ENCODE measurements at places on chromosomes 6 and 20.

DNA sequence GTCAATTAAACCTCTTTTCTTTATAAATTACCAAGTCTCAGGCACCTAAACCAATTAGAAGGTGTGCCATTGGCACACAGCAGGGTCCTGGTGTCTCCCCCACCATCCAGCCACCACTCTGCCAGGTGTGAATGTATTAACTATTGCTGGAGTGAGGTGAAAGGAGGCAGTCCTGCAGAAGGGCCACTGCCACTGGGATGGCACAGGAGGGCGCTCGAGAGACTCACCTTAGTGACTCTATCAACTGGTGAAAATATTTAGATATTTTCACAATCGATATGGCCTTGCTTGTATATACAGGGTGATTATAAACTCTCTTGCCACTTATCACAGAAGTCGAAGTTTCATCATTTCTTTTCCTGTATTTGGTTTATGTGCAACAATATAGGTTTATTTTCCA is 145.6 kb upstream of the ESR1 start:
- no peak for DNase-seq

DNA sequence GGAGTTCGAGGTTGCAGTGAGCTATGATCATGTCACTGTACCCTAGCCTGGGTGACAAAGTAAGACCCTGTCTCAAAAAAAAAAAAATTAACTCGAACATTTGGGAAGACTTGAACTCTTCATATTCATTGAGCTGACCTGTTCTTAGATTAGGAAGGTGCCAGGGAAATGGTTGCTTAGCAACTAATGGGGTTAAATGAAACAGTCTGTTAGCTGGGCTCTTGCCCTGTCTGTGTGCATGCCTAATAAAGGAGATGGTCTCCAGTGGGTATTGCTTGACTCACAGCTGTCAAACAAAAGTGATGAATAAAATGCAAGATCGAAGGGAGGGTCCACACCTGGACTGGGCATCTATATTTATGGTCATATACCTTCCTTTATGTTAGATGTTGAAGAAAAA is 101.8 kb downstream of the KLHL32 start:
- no peak for DNase-seq

- DNase-seq = no peak
Measured at GRCh38 chr6:132167929-132168892, 217.0 kb upstream of the CCN2 start.

- no peak for DNase-seq
Measured at GRCh38 chr20:46315311-46315710, 7.0 kb upstream of the CDH22 start.

GRCh38 chr6:159788753-159789376 is 537 bp downstream of the TCP1 start:
- peak; percentile 34 for DNase-seq

- DNase-seq = no peak
Measured at GRCh38 chr6:52995913-52996645, 995 bp upstream of the GSTA4 start.

- no peak for DNase-seq
Measured at GRCh38 chr20:37188787-37189186, 9.4 kb upstream of the MROH8 start.

DNA sequence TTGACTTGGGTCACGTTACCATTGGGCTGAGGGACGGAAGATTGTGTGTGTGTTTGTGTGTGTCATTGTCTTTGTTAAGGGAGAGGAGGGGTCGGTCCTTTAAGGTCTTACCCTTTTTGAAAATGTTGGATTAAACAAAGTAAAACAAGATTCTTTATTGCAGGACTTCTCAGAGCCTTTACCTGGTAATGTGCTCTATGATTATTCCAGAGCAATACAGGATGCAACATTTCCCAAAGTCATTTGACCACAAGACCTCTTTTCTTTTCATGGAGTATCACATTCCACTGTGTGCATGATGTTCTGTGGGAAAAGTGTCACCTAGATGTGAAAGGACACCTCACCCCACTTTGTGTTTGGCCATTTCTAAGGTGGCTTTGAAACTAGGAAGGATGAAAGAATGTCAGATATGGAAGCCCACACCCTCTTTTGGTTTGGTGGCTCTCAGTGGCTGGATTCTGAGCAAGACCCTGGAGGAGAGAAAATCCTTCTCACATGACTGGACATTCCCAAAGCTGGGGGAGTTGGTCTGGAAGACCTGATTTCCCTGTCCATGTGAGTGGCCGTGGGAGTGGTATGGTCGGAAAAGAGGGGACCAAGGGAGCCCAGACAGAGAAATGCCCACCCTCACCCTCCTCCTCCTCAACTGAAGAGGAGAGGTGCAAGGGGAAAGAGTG is 18.2 kb upstream of the ZNF831 start:
- DNase-seq = no peak

DNA sequence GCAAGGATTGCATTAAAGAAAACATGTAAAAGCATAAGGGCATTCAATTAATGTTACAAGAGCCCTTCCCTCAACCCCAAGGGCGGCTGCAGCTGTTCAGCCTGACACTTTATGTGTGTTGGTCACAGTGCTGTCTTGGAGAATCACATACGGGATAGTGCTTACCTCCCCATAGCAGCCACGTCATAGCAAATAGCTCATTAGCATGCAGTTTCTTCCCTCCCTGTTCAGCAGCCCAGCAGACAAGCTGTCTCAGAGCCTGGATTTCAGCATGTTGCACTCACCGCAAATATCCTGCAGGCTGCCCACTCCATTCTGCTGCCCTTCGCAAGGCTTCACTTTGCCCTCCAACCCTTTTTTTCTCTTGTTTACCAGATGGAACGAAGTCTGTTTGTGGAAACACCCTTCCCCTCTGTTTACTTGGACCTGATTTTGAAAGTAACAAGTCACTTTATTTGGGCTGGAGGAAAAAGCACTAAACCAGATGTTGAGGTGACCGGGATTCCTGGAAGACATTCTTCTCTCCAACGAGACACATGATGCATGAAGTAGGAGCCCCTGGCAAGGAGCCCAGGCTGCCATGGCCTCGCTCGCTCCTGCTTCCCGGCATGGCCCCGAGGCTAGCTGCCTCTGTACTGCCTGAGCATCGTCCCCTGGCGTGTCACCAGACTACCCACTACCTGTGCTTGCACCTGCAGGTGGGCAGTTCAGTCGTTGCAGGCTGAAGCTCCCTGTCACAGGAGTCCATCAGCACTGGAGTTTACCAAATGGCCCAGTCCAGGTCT is 151.6 kb upstream of the GMDS start:
- no peak for DNase-seq

GRCh38 chr6:133591275-133591674 is 297.6 kb upstream of the TCF21 start:
- DNase-seq = no peak

GRCh38 chr20:49510562-49511122 is 28.2 kb upstream of the KCNB1 start:
- no peak for DNase-seq

- no peak for DNase-seq
Measured at GRCh38 chr6:36766399-36766945, 68.8 kb downstream of the RAB44 start.

DNA sequence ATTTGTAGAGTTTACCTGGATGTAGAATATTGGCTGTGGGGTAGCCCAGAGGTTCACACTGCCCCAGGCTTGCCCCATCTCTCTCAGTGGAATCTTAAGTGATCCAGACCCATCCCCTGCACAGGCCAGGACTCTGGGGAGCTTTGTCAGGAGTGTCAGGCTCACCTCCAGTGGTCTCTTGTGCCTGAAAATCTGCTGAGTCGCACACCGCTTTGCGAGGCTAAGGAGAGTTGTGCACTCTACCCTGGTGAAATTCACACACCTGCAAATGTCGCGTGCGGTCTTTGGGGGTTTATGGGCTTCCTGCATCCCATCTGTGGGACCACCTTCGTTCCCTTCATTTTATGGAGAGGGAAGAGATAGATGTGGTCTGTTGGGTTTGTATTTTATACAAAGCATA is 63.6 kb upstream of the KIF25 start:
- DNase-seq = no peak

DNA sequence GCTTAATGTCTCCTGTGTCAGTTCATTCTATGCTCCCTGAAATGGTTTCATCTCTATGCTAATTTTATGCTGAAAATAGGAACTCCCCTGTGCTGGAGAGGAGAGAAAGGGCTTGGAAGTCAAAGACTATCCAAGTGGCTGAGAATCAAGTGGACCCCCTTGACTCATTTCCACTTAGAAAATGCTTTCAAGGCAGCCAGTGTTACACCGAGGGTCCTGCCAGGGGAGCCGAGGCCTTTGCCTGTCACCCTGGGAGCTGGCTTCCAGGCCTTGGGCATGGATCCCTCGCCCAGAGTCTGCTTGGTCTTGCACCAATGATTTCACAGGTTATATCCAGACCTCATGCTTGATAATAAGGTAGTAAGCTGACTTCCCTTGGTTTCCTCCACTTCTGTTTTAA is 342.6 kb downstream of the NRN1 start:
- DNase-seq = no peak

DNA sequence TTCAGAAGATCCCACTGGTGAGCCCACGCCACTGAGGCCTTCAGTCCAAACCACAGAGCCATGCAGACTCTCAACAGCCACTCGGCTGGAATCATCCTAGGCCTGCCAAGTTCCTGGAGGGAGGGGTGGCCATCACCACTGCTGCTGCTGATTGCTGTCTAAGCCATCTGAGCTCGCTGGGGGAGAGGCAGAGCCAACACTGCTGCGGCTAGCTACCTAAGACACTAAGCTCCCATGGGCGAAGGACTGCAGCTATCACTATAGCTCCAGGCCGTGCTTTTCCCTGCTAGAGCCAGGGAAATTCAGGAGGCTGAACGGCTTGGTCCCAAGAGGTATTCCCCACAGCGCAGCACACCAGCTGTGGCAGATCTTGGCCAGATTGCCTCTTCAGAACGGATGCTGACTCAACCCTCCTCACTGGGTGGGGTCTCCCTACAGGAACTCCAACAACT is 73.6 kb downstream of the TBC1D32 start:
- DNase-seq = no peak

DNA sequence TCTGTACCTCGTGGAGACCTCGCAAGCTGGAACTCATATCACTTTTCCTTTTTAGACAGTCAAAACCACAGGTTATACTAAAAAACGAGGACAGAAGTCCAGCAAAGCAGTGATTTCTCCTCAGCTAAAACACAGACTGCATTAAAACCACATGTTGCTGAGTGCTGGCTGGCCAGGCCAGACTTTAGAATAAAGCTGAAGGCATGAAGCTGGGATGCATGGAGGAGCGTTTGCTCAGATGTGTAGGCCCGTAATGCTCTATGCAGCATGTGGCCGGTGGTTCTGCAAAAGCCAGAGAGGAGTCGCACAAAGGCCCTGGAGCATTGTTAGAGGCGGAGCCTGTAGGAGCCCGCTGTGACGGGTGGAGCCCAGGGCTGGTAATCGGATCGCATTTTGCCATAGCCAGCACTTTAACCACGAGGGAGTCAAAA is 83.6 kb downstream of the SMOC2 start:
- no peak for DNase-seq

- DNase-seq = no peak
Measured at GRCh38 chr6:36364669-36365479, 22.6 kb downstream of the ETV7 start.

GRCh38 chr20:16781496-16781895 is 33.3 kb downstream of the OTOR start:
- DNase-seq = no peak

DNA sequence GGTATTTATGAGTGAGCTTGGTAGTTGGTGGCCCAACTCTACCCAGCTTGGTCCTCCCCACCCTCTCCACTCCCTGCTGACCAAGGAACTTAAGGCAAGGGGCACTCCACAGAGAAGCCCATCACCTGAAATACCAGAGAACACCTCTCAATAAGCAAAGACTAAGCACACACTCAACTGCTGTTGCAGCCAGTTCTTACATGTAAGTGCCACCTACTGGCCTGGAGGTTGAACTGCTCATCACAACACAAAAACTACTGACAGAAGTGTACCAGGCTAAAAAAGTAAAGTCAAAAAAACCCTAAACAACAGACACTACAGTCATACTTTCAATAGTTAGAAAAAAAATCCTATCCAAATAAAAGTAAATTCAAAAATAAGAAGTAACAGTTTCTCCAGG is 146.2 kb downstream of the FAM83B start:
- DNase-seq = peak; percentile 0

DNA sequence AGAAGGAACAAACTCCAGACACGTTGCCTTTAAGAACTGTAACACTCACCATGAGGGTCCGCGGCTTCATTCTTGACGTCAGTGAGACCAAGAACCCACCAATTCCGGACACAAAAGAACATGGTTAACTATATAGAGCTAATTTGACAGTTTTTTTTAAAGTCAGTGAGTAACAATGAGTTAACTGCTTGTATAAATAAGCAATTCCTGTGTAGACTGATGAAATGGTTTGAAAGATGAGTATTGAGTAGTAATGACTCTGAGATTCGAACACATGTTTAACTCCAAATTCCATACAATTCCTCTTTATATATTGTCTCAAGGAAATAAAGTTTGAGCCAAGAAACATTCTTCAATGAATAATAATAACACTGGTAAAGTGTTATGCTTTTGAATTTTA is 478.0 kb downstream of the MMUT start:
- no peak for DNase-seq

GRCh38 chr6:119350202-119350951 is 816 bp upstream of the MAN1A1 start:
- peak; percentile 75 for DNase-seq

DNA sequence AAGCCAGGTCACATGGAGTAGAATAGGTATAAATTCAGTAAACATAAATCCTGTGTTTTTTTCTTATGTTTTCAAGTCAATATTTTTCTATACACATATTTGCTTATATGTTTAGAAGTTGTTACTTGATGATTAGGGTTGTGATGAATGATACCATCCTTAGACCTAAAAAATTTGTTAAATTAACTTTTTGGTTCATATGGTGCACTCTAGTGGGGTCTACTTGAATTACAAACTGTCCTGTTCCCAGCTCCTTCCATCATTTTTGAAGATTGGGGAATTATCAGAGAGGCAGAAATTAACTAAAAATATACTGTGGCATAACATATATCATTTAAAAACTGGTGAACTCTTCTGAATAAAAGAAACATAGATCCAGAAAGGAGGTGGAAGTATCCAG is 48.3 kb upstream of the RIPPLY2 start:
- DNase-seq = no peak

DNA sequence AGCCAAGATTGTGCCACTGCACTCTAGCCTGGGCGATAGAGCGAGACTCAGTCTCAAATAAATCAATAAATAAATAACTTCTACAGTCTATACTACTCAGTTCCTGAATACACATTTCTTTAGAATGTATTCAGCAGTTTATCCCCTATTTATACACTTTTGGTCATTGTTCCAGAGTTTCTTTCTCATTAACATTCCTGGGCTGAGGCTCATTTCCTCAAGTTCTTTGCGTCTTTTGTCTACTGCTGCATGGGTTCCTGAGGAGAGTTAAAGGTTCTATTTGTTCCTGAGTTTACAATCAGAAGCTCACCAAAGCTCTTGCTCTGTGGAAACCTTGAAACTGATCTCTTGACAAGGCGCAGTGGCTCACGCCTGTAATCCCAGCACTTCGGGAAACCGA is 37.7 kb upstream of the SASH1 start:
- no peak for DNase-seq

- DNase-seq = no peak
Measured at GRCh38 chr6:144405163-144405562, 120.0 kb downstream of the UTRN start.

GRCh38 chr6:87698547-87699006 is 3.5 kb downstream of the AKIRIN2 start:
- peak; percentile 66 for DNase-seq
